NCI-H2081 treated with DMSO at 0.1 percent for 48 hours (cell line): ENCODE measurements at places on chromosomes 7 and 10.

GRCh38 chr7:70071766-70072165, 473.5 kb downstream of the AUTS2 start:
- no peak for DNase-seq

GRCh38 chr7:111486472-111487142, 75.7 kb downstream of the IMMP2L start:
- DNase-seq: peak; percentile 67

- no peak for DNase-seq
These were observed 319.7 kb downstream of the HPSE2 start for GRCh38 chr10:98915911-98916310.

GRCh38 chr7:91557789-91558404, 293.7 kb downstream of the FZD1 start:
- no peak for DNase-seq

DNA sequence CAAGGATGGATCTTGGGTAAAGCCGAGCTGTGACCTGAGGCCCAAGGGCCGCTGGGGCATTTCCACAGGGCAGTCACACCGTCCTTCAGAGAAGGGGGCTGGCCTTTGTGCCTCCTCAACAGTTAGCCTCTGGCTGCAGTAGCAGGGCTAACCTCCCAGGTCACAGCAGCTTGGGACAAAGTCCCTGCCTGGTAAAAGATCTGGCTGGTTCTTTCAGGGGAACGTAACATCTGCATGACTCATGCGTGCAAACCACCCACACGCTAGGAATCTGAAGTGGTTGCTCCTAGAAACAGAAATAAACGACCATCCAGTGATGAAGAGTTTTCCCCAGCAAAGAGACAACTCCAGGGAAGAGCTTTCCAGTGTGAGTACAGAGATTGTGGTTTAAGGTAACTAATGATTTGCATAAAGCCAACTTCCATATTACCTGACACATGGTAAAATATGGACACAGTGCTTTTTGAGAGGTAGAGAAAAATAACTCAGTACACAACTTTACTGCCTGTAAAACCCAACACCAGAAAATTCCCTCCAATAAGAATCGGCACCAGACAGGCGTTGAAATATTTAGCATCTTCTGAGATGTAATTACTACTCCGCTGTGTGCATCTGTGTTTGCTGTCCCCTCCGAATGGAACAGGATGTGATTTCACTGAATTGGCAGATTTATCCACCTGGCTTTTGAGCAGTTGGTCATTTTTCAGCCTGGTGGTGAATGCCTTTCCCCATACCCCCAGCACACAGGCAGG, 84.9 kb upstream of the ADRB1 start:
- no peak for DNase-seq

DNA sequence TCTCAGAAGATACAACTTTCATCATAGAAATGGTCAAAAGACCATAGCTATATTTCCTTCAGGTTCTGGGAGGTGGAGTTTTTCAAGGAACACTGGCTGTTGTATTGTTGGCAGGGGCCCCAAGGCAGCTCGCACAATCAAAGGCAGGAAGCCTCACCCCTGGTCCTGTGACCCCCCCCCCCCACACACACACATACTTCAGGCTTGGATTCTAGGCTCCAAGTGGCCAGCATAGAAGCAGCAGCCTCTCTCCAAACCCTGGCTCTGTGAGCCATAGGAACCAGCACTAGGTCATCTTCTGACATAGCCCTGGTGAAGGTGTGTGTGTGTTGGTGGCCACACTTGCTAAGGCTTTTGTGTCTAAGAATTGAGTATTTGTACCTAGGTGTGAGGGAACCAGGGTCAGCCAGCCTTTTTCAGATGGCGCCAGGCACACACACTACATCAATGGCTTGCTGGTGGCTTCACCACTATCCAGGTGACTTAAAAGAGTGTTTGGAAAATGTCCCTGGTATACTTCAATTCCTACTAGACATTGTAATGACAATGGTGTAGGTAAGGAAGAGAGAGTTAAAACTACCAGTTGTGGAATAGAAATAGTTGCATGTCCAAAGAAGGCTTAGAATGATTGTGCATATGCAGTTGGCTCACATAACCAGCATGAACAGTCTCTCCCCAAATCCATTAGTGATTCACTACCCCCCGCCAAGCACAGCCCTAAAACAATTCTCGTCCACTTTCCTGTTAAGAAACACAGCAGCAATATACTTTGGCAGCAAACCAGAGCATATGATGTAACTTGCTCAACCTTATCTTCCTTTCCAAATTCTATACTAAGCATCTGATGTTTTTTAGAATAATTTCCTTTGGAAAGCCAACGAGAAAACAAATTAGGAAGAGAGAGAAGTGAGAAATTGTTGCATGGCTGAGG, 91.3 kb downstream of the AVL9 start:
- no peak for DNase-seq

DNA sequence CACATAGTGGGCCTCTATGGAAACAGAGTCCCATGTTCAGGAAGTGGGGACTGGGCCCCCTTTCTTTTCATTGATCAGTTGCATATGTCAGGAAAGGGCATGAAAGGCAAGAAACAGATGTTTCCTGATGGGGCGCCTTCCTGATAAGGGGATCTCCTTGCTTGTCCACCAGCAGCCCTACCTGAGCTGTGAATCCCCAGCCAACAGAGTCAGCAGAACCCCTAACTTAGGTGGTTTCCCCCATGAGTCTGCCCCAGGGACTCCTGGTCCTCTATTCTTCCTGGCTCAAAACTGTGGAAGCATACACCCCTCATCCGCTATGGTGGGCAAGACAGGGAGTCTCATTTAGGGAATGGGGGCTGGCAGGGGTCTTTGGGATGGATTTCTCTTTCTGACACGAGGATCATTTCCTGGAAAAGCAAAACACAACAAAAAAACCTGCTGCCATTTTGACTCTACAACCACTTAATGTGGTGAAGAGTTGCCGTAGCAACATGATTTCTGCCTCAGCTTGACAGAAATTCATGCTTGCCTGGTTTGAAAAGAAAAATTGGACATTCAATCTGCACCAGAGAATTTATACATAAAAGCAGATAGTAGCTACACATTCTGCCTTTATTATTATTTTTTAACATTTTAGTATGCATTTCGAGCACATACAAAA, 119.8 kb downstream of the SPAG6 start:
- no peak for DNase-seq
